ENCODE measurements at places on chromosomes 6 and 20.
A peak's percentile ranks its signal among the peaks of the same experiment; 100 is the strongest.

DNA sequence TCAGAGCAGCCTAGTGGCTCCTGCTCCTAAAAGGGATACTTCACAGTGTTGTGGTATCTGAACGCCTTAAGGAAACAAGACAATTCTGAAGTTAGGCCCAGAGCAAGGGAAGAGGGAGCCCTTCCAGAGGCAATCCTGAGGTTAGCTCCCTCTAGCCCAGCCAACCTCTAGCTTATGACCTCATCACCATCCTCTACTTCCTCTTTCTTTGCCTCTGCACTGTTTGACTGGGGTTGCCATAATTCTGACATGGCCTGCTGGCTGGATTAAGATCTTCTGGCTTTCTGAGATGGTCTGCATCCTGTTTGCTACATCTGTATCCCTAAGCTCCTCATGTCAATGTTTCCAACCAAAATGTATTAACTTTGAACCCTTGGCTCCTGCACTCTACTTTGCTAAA, 23.3 kb upstream of the BMP2 start:
- no peak for DNase-seq

GRCh38 chr20:19099596-19100545, 112.6 kb upstream of the SLC24A3 start:
- DNase-seq = no peak

- no peak for DNase-seq
Measured at GRCh38 chr6:73614802-73615201, 39.0 kb downstream of the SLC17A5 start.

DNA sequence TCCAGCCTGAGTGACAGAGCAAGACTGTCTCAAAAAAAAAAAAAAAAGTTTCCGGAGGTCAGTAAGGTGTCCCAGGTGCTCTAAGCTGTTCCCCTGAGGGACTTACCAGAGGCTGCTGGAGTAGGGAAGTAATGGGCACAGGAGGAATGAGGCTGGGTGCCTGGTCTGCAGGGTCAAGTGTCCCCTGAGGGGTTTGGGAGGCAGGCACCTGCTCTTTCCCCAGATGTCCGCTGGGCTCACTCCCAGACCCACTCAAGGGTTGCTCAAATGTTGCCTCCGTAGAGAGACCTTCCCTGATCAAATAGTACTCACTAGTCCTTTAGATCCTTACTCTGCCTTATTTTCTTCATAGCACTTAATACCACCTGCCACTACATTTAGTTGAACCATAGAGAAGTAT, 5.4 kb upstream of the MAPK13 start:
- DNase-seq = no peak

DNA sequence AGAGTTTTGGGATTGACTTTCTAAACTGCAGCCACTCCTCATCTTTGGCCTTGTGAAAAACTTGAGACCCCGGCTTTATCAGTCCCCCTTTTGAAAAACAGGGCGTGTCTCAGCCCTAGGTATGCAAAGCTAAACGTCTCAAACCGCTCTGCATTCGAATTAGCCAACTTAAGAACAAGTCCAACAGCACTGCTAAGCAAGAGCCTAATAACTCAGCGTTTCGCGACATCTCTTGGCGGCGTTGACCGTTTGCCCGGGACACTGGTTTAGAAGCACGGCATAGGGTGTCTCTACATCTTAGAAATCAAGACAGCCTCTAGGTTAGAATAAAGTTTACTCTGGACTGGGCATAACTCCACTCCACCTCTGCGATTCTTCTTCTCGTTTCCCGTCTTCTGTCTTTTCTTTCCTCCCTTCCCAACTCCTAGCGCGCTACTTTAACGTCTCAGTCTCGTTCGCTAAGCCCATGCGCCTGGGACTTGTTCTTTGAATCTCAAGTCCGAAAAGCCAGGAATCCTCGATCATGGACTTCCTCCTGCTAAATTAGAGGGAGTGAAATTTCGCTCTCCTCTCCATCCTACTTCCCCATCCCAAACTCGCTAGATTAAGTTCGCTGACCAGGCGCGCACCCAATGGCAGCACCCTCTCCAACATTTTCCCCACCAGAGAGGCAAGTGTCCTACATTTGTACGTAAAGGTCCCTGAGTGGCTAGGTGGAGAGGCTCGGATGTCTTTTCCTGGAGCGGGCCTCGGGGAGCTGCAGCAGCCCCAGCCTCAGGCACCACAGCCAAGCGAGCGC, 10.5 kb upstream of the TFAP2A start:
- DNase-seq = no peak

DNA sequence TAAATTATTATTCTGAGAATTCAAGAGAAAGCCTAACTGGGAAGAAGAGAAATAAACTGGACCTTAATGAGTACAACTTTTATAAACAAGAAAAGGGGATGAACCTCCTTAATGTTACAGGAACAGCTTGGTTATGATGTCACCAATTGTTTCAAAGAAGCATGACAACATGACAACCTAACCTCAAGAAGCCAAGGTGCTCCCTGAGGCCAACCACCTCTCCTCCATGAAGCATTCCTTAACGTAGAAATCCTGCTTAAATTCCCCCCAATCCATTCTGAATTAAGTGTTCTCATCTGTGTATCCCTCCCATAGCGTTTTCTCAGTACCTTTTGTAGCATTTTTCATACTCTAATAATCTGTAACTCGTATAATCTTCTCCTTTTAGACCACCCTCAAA, 1.7 kb downstream of the HBS1L start:
- DNase-seq = no peak

GRCh38 chr6:129890164-129890563, 29.0 kb upstream of the TMEM244 start:
- no peak for DNase-seq

GRCh38 chr20:9119776-9120175, 50.9 kb downstream of the PLCB4 start:
- no peak for DNase-seq

GRCh38 chr6:125918230-125918629, 38.3 kb upstream of the HINT3 start:
- no peak for DNase-seq

DNA sequence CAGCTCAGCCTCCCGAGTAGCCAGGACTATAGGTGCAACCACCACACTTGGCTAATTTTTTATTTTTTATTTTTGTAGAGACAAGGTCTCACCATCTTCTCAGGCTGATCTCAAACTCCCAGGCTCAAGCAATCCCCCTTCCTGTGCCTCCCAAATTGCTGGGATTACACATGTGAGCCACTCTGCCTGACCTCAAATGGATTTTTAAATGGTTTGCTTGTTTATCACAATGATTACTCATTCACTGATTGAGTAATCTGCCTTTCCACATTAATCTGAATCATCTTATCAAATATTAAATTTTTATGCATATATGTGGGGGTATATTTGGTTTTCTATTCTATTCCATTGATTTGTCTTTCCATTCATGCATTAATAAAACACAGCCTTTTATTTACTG, 9.4 kb upstream of the KHDC1L start:
- no peak for DNase-seq

- DNase-seq = peak; percentile 68
Measured at GRCh38 chr6:29845405-29846006, 17.9 kb downstream of the HLA-G start.

- DNase-seq = no peak
Measured at GRCh38 chr6:4647414-4648365, 128.5 kb upstream of the CDYL start.

DNA sequence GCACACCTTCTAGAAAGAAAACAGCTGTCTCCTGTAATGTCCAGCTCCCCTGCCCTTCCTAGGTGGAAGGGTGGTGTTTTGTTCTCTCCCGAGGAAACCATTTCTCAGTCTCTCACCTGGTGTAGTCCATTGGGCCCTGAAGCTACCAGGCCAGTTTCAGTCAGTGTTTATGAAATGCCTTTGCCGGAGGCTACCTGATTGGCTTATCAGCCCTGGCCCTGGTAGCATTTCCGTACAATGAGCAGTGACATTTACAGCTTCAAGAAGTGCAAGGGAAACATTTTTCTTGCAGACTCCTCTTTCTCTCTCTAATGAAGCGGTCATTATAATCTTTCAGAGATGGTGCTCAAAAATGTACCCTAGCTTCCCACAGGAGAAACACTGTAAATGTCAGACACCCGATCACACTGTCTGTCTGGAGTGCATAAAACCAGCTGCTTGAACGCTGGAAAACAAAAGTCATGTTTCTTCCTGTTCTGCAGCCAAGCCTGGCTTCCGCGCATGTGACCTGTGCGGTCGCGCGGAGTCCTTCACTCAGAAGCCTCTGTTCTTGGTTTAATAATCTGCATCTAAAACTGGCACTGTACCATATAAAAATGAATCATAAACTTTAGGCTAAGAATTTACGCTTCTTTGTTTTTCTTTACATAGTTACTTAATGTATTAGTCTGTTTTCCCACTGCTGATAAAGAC, 28.4 kb upstream of the SAYSD1 start:
- DNase-seq = peak; percentile 35

DNA sequence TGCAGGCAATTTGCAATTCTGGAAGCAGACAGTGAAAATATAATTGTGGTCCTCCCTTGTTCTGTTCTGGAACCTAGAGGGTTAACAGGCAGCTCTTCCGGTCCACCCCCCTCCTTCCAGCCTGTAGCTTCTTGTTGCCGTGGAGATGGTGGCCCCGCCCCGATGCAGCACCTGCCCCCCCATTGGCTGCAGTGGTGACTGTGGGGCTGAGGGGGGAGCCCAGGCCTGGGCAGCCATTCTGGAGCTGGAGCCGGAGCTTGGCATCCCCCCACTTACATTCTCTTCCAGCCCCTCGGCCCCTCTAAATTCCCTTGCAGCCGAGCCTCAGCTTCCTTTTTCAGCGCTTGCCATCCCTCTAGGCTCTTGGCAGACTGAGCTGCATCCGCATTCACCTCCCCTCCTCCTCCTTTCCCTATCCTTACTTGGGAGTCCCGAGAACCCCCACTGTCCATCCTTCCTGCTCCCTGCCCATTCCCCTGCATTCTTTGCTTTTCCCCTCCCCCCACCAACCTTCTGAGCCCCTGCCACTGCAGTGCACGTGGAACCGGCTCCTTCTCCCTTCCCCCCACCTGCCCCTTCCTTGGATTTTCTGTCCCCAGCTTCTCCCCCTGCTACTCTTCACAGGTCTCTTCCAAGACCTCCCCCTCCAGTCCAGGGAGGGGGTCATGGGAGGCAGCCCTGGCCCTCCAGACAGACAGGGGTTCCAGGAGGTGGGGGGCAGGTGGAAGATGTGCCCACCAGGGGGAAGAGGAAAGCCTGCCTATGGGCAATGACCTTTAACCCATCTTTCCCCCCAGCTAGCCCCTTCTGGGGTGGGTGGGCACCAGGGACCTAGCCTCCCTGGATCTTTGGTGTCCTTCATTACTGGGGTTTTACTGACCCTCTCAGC, 11.4 kb downstream of the SYNGAP1 start:
- peak; percentile 85 for DNase-seq

DNA sequence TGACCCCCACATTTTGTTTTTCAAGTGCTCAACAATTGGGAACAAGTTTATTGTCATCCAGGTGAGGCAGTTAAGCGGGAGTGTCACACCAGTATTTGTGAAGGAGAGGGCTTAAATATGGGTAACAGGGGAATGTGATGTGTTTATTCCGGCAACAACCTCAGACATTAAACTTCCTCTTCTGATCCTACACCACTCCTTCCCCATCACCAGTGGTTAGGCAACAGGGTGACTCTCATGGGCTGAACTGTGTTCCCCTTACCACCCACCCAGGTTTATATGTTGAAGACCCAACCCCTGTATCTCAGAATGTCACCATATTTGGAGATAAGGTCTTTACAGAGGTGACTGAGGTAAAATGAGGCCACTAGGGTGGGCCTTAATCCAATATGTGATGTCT, 52.1 kb upstream of the RNF182 start:
- DNase-seq = no peak

DNA sequence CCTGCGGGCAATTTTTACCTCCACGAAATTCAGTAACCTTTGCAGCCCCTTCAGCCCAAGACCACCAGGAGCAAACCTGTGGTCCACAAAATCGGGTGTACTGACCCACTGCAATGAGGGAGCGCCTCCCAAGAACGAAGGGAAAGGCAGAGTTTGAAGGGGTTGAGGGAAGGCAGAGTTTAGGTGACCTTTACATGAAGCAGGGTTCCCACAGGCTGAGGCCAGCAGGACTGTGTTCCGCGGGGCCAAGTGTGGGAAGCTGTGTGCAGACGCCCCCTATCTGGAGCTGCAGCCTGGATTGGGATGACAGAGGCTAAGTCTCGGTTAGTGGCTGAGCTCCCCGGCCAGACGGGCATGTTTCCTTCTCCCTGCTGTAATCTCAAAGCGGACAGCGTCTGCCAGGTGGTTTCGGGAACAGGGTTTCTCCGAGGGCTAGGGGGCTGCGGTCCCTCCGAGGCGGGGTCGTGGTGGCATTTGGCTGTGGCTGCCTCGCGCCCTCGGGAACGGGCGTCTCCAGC, 826 bp upstream of the PYGB start:
- no peak for DNase-seq

- no peak for DNase-seq
Measured at GRCh38 chr6:134080171-134080795, 27.9 kb upstream of the SLC2A12 start.

DNA sequence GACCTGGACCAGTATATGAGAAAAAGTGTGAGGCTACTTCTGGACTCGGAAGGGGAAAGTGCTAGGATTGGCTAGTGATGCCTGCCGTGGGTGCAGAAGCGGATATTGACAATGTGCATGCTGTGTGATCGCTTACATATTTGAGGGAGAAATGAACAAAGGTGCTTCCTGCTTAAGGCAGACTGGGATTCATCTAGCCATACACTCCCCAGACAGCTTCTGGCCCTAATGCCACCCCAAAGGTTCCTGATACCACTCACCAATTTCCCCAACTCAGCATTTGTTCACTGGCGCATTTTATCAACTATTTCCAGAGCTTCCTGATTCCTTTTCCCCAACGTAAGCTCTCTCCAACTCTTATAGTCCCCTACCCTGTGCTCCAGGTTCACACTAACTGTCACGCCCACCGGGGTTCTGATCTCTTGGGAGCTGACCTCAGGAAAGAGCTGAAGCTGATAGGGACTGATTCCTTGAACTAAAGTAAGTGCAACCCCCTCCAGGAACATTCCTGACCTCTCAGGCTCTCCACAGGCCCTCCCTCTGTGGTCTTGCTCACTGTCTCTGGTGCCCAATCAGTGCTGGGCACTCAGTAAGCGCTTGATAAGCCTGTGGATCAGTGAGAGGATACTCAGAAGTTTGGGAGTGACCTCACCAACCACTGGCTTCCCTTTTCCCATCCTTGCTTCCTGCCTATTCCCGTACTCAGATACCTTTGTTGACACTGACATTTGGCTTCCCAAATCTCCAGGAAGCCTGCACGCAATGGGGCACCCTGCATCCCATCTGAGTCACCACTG, 73.3 kb downstream of the MRPL14 start:
- DNase-seq = no peak

DNA sequence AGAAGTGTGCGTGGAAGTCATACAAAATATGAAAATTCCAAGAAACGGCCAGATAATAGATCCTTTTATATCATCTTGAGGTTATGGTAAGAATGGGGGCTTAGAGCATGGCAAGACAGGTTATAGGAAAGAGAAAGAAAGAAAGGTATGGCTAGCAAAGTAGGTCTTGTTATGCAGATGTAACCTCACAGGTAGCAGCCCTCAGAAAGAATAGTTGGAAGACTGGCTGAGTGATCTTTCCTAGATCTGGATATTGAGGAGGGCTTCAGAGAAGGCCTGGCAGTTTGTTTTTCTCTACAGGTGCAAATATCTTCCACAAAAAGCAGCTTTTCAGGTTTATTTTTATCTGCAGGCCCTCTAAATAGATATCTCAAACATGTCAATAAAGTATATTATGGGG, 679.5 kb downstream of the KHDRBS2 start:
- DNase-seq = no peak

Measured in activated naive CD4-positive, alpha-beta T cell treated with anti-CD3 and anti-CD28 coated beads, Interleukin-2, amount 50 U/mL, for 16 hours (primary cell).